ENCODE measurements at places on chromosomes 5 and 9. TPM values are rescaled to one million over a fixed set of nuclear protein-coding genes. Genes with fewer than 3 reads are reported as not detected.

DNA sequence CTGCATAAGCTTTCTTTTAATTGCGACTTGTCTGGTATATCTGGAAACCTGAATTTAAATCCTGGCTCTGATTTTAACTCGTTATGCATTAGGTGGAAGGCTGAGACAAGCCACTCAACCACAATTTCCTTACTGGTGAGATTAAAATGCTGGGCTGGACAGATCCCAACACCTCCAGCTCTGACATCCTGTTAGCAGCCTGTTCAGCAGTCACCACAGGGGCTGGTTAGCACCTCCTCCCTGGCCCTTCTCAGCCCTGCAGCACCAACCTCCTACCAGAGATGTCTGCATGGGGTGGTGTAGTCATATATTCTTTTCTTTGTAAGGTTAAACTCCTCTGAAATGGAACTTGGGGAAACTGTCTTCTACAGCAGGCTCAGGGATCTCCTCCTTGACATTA is 156.5 kb upstream of the NFIL3 start:
- no peak overlapping the region for H3K27ac ChIP-seq
- no peak overlapping the region for H3K4me3 ChIP-seq
- DNase-seq: no peak
- H3K4me1 ChIP-seq: no peaks in the 10 kb centered on the region

SPINK6 gene
- 0.45 TPM for total RNA-seq

SCGB3A1 gene
- total RNA-seq: 1.1 TPM

GRCh38 chr9:69273161-69273560 is 51.9 kb upstream of the ENTREP1 start:
- no peak overlapping the region for H3K4me3 ChIP-seq
- H3K27me3 ChIP-seq: no peaks in the 10 kb centered on the region
- DNase-seq: no peak
- H3K36me3 ChIP-seq: no peaks in the 10 kb centered on the region

DNA sequence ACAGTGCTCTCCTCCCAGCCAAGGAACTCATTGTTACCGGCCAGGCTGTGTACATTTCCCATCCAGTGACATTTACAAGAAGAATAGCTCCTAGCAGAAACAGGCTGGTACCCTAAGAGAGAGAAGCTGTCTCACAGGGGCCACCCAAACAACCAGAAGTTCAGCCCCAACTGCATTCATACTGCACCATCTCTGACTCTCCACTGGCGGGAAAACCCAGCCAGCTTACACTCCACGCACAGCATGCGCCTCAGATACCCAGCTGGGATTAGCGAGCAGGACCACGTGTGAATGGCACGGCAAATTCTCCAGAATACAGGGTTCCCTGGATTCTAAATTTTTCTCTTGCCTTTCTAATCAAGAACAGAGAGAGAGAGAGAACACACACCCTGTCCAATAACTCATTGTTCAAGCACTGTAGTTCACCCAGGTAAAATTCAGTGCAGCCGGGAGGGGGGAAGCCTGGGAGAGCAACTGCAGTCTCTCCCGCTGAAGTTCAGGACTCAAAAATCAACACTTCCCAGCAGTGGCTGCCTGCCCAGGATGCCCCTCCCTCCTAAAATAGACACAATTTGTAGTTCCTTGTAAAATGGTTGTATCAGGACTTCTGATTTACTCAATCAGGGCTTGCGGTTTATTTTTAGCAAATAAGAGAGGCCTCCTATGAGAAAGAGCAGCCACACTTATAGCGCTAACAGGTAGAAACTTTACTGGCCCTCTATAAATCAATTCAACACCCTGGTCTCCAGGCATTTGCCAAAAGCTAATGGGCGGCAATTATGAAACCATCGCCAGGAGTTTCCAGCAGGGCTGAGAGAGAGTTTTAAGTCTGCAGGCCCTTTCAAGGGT is 2.2 kb downstream of the COL23A1 start:
- H3K4me1 ChIP-seq: no peaks in the 10 kb centered on the region
- no peak for DNase-seq
- H3K27me3 ChIP-seq: peaks cover 33% of the 10 kb centered on the region
- no peak overlapping the region for H3K4me3 ChIP-seq

DNA sequence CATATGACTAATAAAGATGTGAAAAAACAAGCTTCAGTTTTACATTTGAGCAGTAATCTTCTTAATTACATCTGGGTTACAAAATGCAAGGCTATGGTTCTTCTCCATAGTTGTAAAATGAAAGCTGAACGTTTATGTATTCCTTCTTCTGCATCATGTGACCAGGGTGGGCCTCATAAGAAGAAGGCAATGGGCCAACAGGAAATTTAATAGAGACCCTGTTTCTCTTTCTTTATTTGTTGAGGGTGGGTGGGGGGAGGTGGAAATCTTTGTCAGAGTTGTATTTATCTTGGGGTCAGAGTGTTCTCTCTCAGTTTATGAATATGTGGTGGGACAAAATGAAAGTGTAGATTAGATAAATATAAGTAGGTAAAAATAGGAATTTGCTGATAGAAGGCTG is 418.8 kb downstream of the TLE4 start:
- no peaks in the 10 kb centered on the region for H3K4me1 ChIP-seq
- H3K36me3 ChIP-seq: no peaks in the 10 kb centered on the region
- H3K27ac ChIP-seq: no peak overlapping the region
- no peak for DNase-seq

AGXT2 gene
- total RNA-seq: not detected

- no peaks in the 10 kb centered on the region for H3K4me1 ChIP-seq
These were observed 7.8 kb downstream of the LCN9 start for GRCh38 chr9:135670721-135671590.

- no peak overlapping the region for H3K4me3 ChIP-seq
- no peaks in the 10 kb centered on the region for H3K4me1 ChIP-seq
- H3K27ac ChIP-seq: no peak overlapping the region
- no peaks in the 10 kb centered on the region for H3K36me3 ChIP-seq
- no peak for DNase-seq
These were observed 3.9 kb downstream of the FLT4 start for GRCh38 chr5:180645274-180646204.

MORN5 gene
- not detected for total RNA-seq

GRCh38 chr9:105681724-105682123 is 12.6 kb upstream of the TMEM38B start:
- no peaks in the 10 kb centered on the region for H3K27me3 ChIP-seq
- no peak for DNase-seq
- H3K36me3 ChIP-seq: no peaks in the 10 kb centered on the region

TMEM215 gene
- not detected for total RNA-seq

GRCh38 chr9:15160673-15161072 is 146.3 kb downstream of the TTC39B start:
- no peaks in the 10 kb centered on the region for H3K27me3 ChIP-seq
- no peak for DNase-seq
- no peak overlapping the region for H3K27ac ChIP-seq
- H3K4me3 ChIP-seq: no peak overlapping the region
- no peaks in the 10 kb centered on the region for H3K36me3 ChIP-seq
- no peaks in the 10 kb centered on the region for H3K4me1 ChIP-seq

RIMOC1 gene
- total RNA-seq: 29.7 TPM

DNA sequence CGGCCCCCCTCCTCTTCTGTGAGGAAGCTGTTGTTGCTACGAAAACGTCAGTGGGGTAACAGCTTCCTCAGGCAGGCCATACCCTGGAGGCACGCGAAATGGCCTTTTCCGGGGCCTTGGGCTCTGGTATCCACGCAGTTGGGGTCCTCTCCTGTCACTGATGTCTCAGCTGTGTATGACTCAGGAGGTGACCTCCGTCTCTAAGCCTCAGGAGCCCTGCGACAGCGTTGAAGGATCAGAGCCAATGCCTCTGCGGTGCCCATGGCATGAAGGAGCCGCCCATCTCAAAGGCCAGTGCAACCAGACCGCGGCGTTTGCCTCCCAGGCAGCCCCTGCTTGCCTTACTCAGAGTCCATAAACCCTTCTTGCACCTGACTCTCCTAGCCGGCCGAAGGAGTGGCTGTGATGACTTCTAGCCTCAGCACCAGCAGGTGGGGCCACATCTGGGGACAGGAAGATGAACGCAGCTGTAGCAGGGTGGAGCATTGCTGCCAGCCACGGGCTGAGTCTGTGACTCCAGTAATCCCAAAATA is 1.0 kb upstream of the MXD3 start:
- H3K4me3 ChIP-seq: peak overlapping the region; percentile 56
- peak overlapping the region; percentile 23 for H3K27ac ChIP-seq
- no peaks in the 10 kb centered on the region for H3K27me3 ChIP-seq
- no peaks in the 10 kb centered on the region for H3K36me3 ChIP-seq
- peaks cover 32% of the 10 kb centered on the region for H3K4me1 ChIP-seq

DNA sequence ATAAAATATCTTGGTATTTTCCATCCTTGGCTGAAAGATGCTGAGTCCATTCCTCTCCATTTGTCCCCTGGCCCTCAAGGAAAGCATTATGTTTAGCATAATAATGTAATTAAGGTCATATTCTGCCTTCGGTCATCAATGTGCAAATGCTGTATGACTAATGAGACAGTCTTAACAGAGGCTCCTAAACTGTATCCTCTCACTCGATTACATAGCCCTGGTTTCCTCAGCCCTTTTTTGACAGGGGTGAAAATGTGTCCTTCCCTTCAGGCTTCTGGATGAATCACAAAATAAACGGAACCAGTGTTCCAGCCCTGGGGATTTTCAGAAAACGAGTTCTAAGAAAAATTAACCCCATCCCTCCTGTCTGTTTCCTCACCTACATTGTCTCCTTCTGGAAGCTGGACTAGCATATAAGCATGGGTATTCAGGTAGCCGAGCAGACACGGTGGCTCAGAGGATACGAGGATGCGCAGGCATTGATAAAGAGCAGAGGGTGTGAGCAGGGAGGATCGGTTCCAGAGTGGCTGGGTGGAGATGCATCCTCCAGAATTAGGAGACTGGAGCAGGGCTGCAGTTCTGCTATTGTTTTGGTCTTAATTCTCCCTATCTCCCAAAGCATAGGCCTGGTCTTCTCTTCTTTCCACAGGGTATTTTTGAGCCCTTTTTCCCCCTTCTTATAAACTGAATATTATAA is 742.9 kb downstream of the TLR4 start:
- H3K27ac ChIP-seq: no peak overlapping the region
- no peaks in the 10 kb centered on the region for H3K27me3 ChIP-seq
- H3K4me3 ChIP-seq: no peak overlapping the region
- DNase-seq: no peak

WDR38 gene
- total RNA-seq: not detected

TAF1L gene
- not detected for total RNA-seq

DNA sequence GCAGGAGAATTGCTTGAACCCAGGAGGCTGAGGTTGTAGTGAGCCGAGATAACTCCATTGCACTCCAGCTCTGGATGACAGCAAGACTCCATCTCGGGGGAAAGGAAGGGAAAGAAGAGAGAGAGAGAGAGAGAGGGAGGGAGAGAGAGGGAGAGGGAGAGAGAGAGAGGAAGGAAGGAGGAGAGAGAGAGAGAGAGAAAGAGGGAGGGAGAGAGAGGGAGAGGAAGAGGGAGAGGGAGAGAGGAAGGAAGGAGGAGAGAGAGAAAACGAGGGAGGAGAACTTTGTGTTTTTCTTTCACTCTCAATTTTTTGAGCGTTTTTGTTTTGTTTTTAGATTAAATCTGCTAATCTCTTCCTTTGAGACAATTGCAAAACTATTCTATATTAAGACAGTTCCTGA is 46.9 kb downstream of the SPEF2 start:
- H3K27ac ChIP-seq: no peak overlapping the region
- H3K27me3 ChIP-seq: no peaks in the 10 kb centered on the region
- no peak overlapping the region for H3K4me3 ChIP-seq
- H3K4me1 ChIP-seq: no peaks in the 10 kb centered on the region

- no peaks in the 10 kb centered on the region for H3K36me3 ChIP-seq
- no peaks in the 10 kb centered on the region for H3K27me3 ChIP-seq
- H3K27ac ChIP-seq: no peak overlapping the region
- H3K4me1 ChIP-seq: peaks cover 12% of the 10 kb centered on the region
These were observed 147.5 kb upstream of the ERCC6L2 start for GRCh38 chr9:95727947-95728520.

GRCh38 chr9:75462866-75463265 is 374.6 kb downstream of the OSTF1 start:
- no peaks in the 10 kb centered on the region for H3K36me3 ChIP-seq
- no peaks in the 10 kb centered on the region for H3K4me1 ChIP-seq
- no peak overlapping the region for H3K27ac ChIP-seq
- no peak overlapping the region for H3K4me3 ChIP-seq

DNA sequence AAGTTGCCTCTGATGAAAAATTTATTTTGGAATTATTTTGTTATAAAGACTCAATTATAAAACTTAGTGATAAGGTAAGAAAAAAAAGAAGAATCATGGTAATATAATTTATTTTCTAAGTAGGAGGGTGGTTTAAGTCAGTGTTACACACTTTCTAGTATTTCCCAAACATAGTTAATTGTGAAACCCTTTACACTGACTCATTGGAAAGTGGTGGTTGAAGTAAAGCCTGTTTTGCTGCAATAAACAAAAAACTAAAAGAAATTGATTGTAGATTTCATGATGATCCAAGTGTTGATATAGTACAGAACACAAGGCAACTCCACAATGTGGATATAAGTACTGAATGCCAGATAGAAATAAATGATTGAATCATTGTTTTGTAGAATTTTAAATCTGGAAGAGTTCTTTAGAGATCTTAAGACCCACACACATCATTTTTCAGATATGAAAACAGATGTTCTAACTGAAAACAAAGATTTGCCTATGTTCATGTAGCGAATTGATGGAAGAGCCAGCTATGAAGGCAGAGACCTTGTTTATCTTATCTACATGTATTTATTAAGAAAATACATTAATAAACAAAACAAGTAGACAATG is 539.8 kb downstream of the PRELID2 start:
- H3K27ac ChIP-seq: no peak overlapping the region
- H3K4me1 ChIP-seq: no peaks in the 10 kb centered on the region
- H3K27me3 ChIP-seq: no peaks in the 10 kb centered on the region
- H3K36me3 ChIP-seq: no peaks in the 10 kb centered on the region

- H3K27me3 ChIP-seq: no peaks in the 10 kb centered on the region
- H3K4me1 ChIP-seq: no peaks in the 10 kb centered on the region
- no peak overlapping the region for H3K4me3 ChIP-seq
These were observed 1886.0 kb upstream of the CDH6 start for GRCh38 chr5:29307478-29307877.

KLHL9 gene
- 23.9 TPM for total RNA-seq

- H3K27ac ChIP-seq: no peak overlapping the region
- no peaks in the 10 kb centered on the region for H3K27me3 ChIP-seq
- no peaks in the 10 kb centered on the region for H3K36me3 ChIP-seq
- DNase-seq: no peak
- H3K4me1 ChIP-seq: no peaks in the 10 kb centered on the region
- no peak overlapping the region for H3K4me3 ChIP-seq
These were observed 232.3 kb upstream of the PTGER4 start for GRCh38 chr5:40447438-40447837.

DNA sequence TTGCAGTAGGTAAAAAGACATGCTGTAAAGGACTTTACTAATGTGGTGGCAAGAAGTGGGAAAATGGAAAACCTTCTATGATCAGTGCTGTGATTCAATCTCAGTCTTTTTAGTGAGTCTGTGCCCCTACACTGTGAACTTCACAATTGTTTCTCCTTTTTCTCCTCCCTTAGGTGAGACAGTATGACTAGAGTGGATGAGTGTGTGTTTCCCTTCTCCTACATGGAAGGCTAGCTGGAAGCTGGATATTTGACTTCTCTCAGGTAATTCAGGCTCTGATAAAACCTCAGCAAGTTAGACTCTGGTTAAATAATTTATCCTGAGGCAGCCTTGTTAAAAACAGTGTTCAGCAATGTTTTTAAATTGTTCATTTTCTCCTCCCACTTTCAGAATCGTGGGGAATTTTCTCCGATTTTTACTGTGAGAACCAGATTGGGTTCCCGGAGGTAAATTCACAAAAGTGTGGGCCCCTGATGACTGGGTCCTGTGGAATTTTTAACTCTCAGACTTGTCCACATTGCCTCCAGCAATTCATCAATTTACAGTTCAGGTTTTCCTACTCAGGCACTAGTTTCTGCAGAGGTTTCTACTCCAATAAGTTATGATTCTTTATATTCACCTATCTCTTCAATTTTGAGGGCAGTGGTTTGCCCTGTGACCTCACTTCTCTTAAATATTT is 149.1 kb upstream of the PIK3R1 start:
- no peak overlapping the region for H3K4me3 ChIP-seq
- no peaks in the 10 kb centered on the region for H3K4me1 ChIP-seq
- H3K36me3 ChIP-seq: no peaks in the 10 kb centered on the region
- DNase-seq: no peak
- no peaks in the 10 kb centered on the region for H3K27me3 ChIP-seq
- no peak overlapping the region for H3K27ac ChIP-seq
